ENCODE measurements at places on chromosomes 1 and 21.

- no peak for DNase-seq
Observed at GRCh38 chr1:18903291-18903756, 969 bp upstream of the ALDH4A1 start.

GRCh38 chr1:65510961-65511360 lies 90.5 kb downstream of the LEPR start:
- no peak for DNase-seq

DNA sequence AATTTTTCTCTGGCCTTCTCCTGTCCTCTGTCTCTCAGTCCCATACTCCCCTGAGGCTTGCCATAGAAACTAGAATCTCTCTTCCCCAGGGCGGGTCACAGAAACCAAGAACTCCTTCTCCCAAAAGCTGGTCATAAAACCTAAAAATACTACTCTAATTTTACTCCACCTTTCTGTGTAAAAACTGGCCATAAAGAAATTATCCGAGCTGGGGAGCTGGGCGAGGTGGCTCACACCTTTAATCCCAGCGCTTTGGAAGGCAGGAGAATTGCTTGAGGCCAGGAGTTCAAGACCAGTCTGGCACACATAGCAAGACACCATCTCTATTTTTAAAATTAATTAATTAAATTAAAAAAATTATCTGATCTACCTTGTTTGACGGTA lies 3.0 kb downstream of the ALG14 start:
- no peak for DNase-seq

DNA sequence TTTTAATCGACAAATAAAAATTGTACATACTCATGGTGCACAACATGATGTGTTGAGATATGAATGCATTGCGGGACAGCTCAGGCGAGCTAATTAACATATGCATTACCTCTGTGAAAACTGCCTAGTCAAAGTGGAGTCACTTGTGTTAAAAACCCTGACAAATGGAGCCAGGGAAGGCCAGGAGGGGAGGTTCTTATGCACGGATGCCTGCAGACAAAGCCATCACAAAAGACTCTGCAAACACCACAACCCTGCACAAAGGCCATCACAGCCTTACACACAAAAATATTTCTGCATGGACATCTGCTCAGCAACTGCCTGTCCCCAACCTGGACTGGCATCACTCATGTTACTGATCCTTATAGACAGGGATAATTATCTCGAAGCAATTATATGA lies 204.4 kb upstream of the AJAP1 start:
- DNase-seq: no peak

DNA sequence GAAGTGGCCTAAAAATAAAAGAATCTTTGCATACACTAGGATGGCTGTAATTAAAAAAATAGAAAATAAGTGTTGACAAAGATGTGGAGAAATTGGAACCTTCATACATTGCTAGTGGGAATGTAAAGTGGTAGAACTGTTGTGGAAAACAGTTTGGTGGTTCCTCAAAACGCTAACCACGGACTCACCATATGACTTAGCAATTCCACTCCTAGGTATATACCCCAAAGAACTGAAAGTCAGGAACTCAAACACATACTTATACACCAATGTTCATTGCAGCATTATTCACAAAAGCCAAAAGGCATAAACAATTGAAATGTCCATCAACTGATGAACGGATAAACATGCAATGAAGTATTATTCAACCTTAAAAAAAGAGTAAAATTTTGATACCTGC lies 10.8 kb upstream of the HMGCL start:
- DNase-seq: no peak

GRCh38 chr1:14253676-14254075 lies 344.8 kb upstream of the KAZN start:
- no peak for DNase-seq

- no peak for DNase-seq
Observed at GRCh38 chr1:25700626-25701025, 84.0 kb downstream of the MAN1C1 start.

GRCh38 chr1:180521474-180522212 lies 19.3 kb upstream of the ACBD6 start:
- DNase-seq: no peak

DNA sequence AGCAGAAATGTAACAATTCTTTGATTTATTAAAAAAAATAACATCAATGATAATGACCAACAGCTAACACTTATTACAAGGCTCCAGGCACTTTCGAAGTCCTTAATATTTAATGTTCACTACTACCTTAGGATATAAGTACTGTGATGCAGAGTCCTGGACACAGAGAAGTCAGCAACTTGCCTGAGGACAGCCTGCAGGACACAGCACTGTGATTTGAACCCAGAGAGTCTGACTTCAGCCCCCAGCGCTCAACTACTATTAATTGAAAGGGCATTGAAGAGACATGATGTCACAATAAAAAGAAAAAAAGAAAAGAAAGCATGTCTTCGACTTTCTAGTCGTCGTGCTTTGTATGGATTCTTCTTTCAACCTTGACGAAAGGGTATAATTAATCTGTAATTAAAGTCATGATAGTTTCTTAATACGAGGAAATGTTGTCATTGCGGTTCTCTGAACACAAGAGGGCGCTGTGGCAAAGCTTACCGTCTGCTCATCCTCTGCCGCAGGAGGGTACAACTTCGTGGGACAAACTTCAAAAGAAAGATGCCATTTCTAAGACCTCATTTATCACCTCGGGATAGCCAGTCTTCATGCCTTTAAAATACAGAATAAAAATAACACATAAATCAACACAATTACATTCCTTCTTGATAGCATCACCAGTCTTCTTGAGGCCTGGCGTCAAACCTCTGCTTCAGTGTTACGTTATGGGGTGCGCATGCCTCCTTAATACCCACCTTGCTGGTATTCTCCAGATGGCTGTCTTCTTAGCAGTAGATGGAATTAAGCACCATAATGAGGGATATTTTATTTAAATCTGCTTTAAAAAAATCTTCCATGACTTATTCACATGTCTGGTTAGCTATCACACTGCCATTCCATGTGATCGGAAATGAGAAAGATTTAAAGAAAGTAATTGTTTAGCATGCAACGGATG lies 240.1 kb downstream of the DISC1 start:
- peak; percentile 72 for DNase-seq

- DNase-seq: no peak
Observed at GRCh38 chr1:242004751-242005495, 6.0 kb upstream of the MAP1LC3C start.

- no peak for DNase-seq
Observed at GRCh38 chr1:40092241-40092640, 4.8 kb downstream of the PPT1 start.

DNA sequence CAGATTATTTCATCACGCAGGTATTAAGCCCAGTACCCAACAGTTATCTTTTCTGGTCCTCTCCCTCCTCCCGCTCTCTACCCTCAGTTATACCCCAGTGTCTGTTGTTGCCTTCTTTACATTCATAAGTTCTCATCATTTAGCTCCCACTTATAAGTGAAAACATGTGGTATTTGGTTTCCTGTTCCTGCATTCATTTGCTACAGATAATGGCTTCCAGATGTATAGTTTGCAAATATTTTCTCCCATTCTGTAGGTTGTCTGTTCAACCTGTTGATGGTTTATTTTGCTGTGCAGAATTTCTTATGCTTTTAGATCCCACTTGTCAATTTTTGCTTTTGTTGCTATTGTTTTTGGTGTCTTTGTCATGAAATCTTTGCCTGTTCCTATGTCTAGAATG lies 21.1 kb upstream of the KCNH1 start:
- no peak for DNase-seq

GRCh38 chr1:32780628-32781234 lies 36.4 kb downstream of the YARS1 start:
- no peak for DNase-seq

GRCh38 chr21:15730484-15731242 lies 881 bp downstream of the USP25 start:
- peak; percentile 41 for DNase-seq

DNA sequence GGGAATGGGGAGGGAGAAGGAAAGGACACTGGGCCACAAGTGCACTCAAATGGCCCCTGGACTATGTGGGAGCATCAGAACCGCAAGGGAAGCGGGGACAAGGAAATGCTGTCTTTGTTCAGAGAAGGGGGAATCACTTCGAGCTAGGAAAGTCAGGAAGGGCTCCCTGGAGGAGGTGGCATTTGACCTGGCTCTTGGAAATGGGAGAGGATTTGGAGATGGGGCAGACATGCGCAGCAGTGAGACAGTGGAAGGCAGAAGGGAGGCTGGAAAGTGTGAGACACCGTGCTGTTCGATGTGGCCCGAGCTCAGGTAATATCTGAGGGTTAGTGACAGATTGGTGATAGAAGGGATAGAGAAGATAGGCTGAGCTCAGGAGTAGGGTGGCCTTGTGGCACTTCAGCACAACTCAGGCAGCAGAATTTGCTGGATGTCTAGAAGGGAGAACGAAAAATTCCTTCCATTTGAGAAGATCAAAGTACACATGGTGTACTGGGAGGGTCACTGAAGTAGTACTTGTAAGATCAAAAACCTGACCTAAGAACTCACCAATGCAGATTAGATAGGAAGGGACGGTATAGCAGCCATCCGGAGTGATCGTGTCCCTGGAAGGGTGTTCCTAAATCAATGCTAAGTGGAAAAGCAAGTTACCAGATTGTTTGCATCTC lies 25.4 kb downstream of the SLC1A7 start:
- no peak for DNase-seq

- no peak for DNase-seq
Observed at GRCh38 chr1:32349211-32349708, 13.0 kb downstream of the FAM229A start.

- DNase-seq: no peak
Observed at GRCh38 chr1:41469706-41470105, 14.8 kb downstream of the EDN2 start.

GRCh38 chr21:26107429-26107828 lies 63.1 kb downstream of the APP start:
- DNase-seq: no peak

GRCh38 chr1:1178794-1179331 lies 5.2 kb downstream of the TTLL10 start:
- DNase-seq: no peak

DNA sequence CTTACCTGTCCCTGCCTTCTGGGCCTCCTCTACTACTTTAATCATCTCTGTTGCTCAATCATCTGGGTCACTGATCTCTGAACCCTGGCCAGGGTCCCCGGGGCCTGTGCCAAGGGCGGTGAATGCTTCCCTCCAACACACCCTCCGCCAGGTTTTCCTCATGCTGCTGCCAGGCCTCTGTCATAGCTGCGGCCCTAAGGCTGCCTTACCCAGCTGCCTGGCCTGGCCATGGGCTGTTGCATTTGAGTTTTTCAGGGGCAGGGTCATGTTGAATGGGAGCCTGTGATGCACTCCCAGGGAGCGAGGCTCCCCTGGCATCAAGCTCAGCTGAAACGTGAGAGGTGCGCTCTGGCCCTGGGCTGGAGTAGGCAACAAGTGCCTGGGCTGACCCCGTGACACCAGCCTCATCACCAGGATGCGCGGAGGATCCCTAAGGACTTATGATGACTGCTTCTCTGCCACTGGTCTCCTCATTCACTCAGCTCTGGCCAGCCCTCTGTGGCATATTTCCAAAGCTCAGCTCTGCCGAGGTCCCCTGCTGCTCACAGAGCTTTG lies 7.6 kb downstream of the EDN2 start:
- no peak for DNase-seq

- no peak for DNase-seq
Observed at GRCh38 chr1:84855168-84855567, 37.8 kb downstream of the LPAR3 start.

GRCh38 chr1:241688940-241689368 lies 36.9 kb downstream of the WDR64 start:
- DNase-seq: no peak

- peak; percentile 28 for DNase-seq
Observed at GRCh38 chr1:200409203-200409760, 554 bp downstream of the ZNF281 start.
